ENCODE measurements at places on chromosomes 7 and 10. TPM values are rescaled to one million over a fixed set of nuclear protein-coding genes. Genes with fewer than 3 reads are reported as not detected.

HOXA2 gene
- 1.4 TPM for total RNA-seq

GIMAP7 gene
- 16.7 TPM for total RNA-seq

HOXA7 gene
- total RNA-seq, result 2.2 TPM

RBP3 gene
- not detected for total RNA-seq

Measured in left lung (tissue), 14 donors.